ENCODE measurements at places on chromosomes 6 and 20.

DNA sequence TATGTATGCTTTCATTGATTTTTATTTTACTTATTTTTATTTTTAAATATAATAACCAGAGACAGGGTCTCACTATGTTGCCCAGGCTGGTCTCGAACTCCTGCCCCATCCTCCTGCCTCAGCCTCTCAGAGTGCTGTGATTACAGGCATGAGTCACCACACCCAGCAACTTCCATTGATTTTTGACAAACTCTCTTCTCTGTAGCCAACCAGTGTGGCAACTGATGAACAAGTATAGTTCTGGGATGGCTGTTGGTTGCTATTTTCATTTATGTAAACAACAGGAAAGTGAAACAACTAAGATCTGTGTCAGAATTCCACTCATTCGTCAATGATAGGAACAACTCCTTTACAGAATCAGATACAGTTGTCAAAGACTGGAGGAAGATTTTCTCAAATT lies 356.7 kb upstream of the JARID2 start:
- DNase-seq, result no peak

DNA sequence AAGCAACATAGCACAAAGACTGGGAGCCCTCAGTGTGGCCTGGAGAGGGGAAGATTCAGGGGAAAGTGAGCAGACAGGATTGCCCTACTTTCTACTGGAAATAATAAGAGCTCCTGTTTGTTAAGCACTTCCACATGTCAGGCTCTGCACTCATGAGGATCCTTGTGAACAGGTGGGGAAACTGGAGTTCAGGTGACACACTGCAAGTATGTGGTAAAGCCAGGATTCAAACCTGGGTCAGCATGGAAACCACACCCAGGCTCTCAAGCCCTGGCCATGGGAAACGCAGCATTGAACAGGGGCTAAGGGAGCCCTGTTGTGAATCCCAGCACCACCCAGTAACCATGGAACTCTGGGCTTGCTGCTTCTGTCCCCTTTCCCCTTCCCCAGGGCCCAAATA lies 42.8 kb upstream of the ID1 start:
- DNase-seq, result no peak

DNA sequence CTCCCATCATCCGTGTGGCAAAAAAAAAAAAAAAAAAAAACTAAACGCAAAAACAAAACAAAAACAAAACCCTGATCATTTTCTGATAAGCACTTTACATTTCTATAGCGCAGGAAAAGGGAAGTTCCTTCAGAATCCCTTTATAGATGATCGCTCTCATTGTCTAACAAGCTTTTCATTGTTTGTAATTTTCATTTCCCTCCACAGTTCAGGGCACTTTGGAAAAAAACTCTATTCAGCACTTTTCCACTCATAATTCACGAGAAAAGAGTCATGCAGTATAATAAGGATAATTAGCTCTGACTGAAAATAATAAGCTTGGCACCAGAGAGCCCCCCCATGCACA lies 89.4 kb upstream of the ATXN1 start:
- DNase-seq, result no peak

DNA sequence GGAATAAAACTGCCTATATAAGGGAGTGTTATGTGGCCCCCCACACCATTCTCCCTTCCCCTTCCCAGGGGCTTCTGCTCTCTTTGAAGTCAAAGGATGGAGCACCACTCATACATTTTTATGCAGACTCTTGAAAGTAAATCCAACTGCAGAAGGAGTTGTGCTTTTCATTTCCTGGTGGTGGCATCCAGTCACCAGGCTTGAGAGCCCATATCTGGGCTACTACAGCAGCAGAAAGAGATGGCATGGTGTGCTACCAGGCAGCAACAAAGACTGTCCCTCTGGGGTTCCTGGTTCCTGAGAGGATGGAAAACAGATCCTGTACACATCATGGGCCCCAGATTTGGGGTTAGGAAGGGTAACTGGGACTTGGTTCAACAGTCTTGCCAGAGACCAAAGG lies 226.4 kb downstream of the CLIC5 start:
- DNase-seq, result no peak
